Smooth muscle cell of trachea (primary cell): ENCODE measurements at places on chromosomes 1 and 21. TPM values are rescaled to one million over a fixed set of nuclear protein-coding genes. Genes with fewer than 3 reads are reported as not detected.

CFHR2 gene
- total RNA-seq, result not detected in 2 replicates

LGR6 gene
- total RNA-seq, result not detected in 2 replicates

PLA2G2D gene
- not detected in 2 replicates for total RNA-seq

ST6GALNAC3 gene
- total RNA-seq, result 0.73 and 0.99 TPM in 2 replicates

MAN1A2 gene
- total RNA-seq, result 52.9 and 58.6 TPM in 2 replicates

OR2T35 gene
- not detected in 2 replicates for total RNA-seq

RUNX1 gene
- 16.0 and 29.9 TPM in 2 replicates for total RNA-seq

DIPK1A gene
- 21.7 and 29.8 TPM in 2 replicates for total RNA-seq

GUCA2A gene
- total RNA-seq, result not detected in 2 replicates

TBX19 gene
- total RNA-seq, result 0.58 and 2.0 TPM in 2 replicates

KIF21B gene
- total RNA-seq, result under 0.01 TPM in 2 replicates

CLCA4 gene
- not detected in 2 replicates for total RNA-seq

ABCA4 gene
- 0.17 TPM in 1 of 2 replicates, not detected in the other for total RNA-seq

DRAXIN gene
- under 0.01 and 0.17 TPM in 2 replicates for total RNA-seq

KCNN3 gene
- total RNA-seq, result under 0.01 TPM in 2 replicates

E2F2 gene
- total RNA-seq, result 0.17 and 2.0 TPM in 2 replicates

PRAMEF6 gene
- total RNA-seq, result not detected in 2 replicates

FCRLB gene
- total RNA-seq, result 2.0 and 3.6 TPM in 2 replicates

SYCP1 gene
- total RNA-seq, result not detected in 2 replicates

RAB3B gene
- 29.5 and 33.7 TPM in 2 replicates for total RNA-seq

DCDC2B gene
- total RNA-seq, result not detected in 2 replicates

TNFRSF18 gene
- 0.33 and 0.44 TPM in 2 replicates for total RNA-seq

DYNLT5 gene
- total RNA-seq, result 0.33 and 1.6 TPM in 2 replicates

OR2M3 gene
- not detected in 2 replicates for total RNA-seq

CRYAA gene
- total RNA-seq, result not detected in 2 replicates

PADI2 gene
- under 0.01 and 0.15 TPM in 2 replicates for total RNA-seq

TP73 gene
- under 0.01 TPM in 1 of 2 replicates, not detected in the other for total RNA-seq

EDARADD gene
- under 0.01 TPM in 1 of 2 replicates, not detected in the other for total RNA-seq

LRRIQ3 gene
- 0.83 and 1.0 TPM in 2 replicates for total RNA-seq

CD53 gene
- not detected in 2 replicates for total RNA-seq

CLDN8 gene
- not detected in 2 replicates for total RNA-seq

PKLR gene
- total RNA-seq, result under 0.01 TPM in 1 of 2 replicates, not detected in the other

THBS3 gene
- total RNA-seq, result 28.2 and 28.4 TPM in 2 replicates

CNST gene
- total RNA-seq, result 22.2 and 23.7 TPM in 2 replicates

MUL1 gene
- total RNA-seq, result 26.3 and 33.2 TPM in 2 replicates

BRINP3 gene
- total RNA-seq, result not detected in 2 replicates

KLHDC7A gene
- not detected in 2 replicates for total RNA-seq

RPE65 gene
- total RNA-seq, result not detected in 2 replicates

CHIA gene
- not detected in 2 replicates for total RNA-seq

NOTCH2NLA gene
- 63.3 and 121 TPM in 2 replicates for total RNA-seq

CBR3 gene
- 26.3 and 26.5 TPM in 2 replicates for total RNA-seq

ATP6V1G3 gene
- not detected in 2 replicates for total RNA-seq

GPX7 gene
- total RNA-seq, result 35.1 and 45.2 TPM in 2 replicates

TMEM50B gene
- total RNA-seq, result 25.8 and 37.1 TPM in 2 replicates
